ENCODE measurements at places on chromosomes 5 and 9.

DNA sequence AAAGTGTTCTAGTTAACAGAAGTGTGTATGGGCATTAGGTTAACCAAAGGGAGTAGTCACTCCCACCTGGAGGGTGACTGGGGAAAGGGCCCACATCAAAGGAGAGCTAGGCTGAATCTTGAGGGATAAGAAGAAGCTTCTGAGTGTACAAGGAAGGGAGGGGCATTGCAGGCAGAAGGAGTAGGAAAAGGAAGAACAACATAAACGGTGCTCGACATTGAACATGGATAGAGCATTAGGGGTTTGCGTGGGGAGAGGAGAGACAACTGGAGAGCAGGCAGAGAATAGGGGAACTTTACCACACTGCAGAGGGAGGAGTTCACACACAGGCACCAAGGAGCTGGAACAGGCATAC is 5.3 kb upstream of the GLRX start:
- DNase-seq: no peak

DNA sequence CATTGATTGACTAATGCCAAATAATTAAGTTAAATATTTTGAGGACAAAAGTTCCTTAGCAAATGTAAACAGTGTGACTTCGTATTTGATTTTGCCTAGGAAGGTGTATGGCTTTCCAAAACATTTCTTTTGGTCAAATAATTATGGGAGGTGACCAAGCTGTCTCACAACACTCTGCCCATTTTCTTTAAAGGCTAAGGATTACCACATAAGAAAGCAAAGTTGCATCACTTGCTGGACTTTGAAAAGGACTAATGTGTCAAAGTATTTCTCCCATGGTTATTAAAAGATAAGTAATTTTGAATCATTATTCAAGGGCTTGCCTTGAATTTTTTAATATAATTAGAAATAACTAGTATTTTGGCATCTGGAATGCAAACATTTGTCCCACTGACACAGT is 74.7 kb downstream of the HAPLN1 start:
- peak; percentile 16 for DNase-seq

DNA sequence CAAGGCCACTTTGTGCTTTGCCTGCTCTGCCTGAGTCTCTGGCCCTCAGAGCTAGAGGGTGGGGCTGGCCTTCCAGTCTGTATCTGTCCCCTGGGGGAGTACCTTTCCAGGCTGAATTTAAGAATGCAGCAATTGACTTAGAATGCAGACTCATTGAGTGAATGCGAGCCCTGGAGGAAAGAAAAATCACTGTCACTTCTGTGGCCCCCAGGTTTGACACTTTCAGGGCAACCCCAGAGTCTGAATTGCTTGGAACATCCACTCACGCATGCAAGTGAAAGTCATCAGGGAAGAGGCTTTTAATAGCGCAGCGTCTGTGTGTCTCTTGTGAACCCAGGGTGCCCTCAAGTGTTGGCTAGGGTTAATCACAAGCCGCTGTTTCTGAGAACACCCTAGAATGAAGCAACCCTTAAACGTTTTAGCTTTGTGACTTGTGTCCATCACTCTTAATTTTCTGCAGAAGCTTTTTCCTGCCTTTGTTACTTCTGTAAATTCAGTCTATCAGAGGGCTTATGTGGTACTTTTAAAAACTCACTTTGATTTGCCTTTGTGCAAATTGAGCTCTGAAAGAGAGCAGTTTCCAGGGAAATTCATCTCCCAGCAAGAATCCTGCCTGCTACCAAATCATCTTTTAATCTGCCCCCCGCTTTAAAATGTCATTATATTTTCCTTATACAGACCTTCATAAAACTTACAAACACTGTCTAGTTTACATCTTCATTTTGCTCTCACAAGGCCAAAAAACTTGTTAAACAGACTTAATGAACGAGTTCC is 146.8 kb upstream of the IQGAP2 start:
- DNase-seq: peak; percentile 66

- DNase-seq: no peak
Observed at GRCh38 chr9:127130235-127130634, 7.8 kb upstream of the ANGPTL2 start.

GRCh38 chr5:88827997-88828396 is 55.0 kb downstream of the MEF2C start:
- DNase-seq: peak; percentile 66

DNA sequence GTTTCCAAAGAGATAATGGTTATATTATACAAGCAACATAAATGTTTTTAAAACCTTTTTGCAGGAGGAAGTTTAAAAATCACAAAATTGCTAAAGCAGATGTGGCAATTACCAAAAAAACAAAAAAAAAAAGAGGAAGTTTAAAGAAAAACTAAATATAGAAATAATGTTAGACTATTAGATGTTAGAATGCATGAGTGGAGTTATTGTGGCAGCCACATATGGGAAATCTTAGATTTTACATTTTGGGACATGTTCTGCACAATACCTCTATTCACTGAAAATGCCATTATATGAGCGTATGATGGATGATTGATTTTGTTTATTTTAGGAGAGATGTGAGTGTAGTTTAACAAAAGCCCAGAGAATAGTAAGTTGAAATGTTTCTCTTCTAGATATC is 31.2 kb upstream of the DTWD2 start:
- no peak for DNase-seq

DNA sequence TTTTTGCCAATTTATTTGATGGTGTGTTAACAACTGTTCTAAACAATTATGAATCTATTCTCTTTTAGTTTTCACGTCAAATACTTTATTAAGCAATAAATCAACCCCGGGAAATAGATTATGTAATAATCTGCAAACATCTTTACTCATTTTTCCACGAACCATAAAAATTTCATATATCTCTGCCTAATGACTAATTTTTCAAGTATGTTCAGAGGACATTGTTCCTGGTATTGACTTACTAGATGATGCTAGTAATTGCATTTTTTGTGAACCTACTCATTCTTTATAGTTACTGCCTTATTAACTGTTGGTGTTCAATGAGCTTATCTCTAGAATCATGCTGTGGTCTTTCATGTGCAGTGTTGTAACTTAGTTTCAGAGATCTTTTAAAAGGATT is 41.0 kb upstream of the FBN2 start:
- peak; percentile 92 for DNase-seq

DNA sequence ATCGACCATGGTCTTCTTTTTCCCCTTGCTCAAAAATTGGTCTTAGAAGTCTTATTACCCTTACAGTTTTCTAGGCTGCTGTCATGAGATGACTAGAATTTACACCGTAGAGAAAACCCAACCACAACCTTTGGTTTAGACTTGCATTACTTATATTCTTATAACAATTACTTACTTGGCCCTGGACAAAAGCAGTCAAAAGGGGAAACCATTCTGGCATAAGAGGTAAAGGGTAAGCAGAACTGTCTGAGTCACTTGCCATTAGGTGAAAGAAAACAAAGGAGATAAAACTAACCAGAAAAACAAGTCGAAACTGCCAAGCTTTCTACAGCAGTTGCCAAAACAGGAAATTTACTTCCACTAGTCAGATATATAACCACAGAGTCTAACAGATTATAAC is 17.9 kb downstream of the TMEM245 start:
- peak; percentile 60 for DNase-seq

DNA sequence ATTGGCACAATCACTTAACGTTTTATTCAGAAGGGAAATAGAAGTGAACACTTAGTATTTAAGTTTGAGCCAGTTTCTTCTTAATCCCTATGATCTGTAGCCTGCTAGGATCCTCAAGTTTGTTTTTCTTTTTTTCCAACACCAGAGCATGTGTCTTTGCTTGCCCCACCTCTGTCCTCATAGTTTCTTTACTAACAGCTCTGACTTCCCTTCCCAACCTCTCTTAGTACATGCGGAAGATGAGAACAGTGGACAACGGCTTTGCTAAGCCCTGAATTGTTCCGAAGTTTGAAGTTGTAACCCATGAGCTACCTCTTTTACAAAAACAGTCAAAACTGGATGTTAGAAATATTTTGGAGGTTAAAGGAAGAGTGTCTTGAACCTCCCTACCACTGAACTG is 61.7 kb upstream of the TAF11L2 start:
- DNase-seq: no peak

DNA sequence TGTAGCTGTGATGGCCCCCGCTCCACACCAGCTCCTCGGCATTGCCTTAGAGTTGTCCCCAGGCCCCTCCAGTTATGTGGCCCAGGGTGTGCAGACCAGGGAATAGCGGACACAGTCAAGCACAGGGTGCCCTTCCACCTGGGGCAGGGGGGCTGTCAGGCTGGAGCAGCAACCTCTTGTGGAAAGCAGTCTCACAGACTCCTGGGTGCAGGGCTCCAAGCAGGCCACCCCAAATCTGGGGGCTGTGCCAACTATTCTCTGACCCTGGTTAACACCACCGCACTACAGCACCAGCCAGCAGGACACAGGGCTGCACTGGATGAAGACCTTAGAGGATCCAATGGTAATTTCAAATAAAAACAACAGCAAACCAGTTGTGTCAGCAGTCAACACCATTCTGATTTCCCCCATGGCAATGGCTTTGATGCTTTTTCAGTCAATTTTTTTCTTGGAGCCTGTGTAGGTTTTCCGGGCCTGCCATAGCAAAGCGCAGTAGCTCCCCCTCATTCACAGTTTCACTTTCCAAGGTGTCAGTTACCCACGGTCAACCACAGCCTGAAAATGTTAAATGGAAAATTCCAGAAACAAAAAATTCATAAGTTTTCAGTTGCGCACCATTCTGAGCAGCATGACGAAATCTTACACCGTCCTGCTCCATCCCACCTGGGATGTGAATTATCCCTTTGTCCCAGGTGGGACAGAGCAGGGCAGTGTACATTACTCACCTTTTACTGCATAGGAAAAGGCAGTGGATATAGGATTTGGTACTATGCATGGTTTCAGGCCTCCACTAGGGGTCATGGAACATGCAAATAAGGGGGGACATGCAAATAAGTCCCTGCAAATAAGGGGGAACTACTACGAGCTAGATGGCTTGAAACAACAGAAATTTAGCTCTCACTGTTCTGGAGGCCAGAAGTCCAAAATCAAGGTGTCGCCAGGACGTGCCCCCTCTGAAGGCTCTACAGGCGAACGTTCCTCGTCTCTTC is 49.0 kb downstream of the C5orf15 start:
- no peak for DNase-seq

DNA sequence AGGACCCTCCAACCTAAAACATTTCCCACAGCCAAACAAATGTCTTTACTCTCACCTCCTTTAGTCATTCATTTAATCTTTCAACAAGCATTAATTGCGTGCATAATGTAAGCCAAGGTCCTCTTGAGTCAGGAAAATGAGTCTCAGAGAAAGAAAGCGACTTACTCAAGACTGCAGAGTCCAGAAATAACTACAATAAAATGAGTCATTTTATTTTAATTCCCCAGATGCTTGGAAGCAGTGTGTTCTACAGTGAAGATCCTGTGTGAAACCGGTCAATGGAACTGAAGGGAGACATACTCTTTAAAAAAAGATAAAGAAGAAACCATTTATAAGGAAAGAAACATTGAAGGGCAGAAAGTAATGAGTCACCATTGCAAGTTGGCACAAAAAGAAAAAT is 513.7 kb downstream of the CDK5RAP2 start:
- DNase-seq: no peak

GRCh38 chr5:10018201-10019069 is 231.3 kb downstream of the ATPSCKMT start:
- DNase-seq: peak; percentile 85

DNA sequence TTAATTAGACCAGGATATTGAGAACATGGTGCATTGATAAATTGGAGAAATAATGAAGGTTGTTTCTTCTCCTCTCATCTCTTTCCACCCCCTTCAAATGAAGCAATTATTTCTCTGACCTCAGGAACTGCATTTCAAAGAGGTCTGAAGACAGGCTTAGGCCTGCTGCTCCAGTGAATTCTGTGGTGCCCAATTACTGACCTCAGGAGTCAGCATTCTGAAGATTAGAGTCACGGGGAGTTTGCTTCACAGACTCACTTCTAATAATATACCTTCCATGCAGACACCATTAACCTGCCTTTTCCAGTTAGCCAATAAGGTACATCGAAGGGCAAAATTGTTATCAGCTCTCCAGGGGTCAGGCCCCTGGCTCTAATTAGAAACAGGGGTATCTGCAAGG is 270.9 kb downstream of the GAS1 start:
- DNase-seq: no peak

GRCh38 chr5:162762119-162762518 is 675.3 kb upstream of the CCNG1 start:
- no peak for DNase-seq

DNA sequence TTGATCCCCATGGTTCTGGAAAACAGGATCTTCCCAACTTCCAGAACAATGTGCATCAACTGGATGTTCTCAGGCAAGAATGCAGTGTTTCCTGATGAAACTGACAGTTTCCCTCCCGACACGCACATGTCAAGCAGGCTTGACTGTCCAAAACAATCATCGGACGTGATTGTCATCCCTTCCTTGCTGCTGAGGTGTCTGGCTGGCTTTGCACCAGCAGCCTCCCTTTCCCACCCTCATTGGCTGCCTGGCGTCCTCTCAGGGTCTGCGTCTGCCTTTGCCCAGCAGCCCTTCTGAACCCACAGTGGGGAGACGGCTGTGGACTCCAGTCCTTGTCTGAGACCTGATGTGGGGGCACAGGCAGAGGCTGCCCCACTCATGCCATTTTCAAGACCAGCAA is 110.8 kb downstream of the MARCHF3 start:
- DNase-seq: no peak

DNA sequence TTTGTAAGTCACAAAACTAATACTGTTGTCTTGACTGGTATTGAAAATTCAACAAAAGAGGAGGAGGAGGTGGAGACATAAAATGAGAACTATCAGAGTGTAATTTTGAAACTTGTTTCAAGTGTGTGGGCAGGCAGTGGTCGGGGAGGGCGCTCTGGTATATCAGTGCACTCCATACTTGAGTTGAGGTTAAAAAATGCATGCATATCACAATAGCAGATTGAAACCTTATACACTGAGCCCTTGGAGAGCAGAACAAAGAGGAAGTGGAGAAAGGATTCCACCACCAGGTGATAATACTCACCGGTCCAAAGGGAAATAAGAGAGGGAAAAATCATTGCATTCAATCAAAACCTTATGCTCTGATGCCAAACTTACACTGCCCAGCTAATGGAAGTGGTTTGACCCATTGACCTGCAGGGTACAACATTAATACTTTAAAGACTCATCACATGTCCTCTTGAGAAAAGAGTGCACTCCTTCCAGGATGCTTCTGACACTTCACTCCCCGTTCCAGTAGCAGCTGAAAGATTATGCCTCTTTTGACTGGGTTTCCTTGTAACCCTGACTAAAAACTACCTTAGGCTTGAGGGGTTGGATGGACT is 79.5 kb upstream of the FAM169A start:
- DNase-seq: no peak

Data from fibroblast of upper back skin (primary cell).